ENCODE measurements at places on chromosomes 11 and 22. TPM values are rescaled to one million over a fixed set of nuclear protein-coding genes. Genes with fewer than 3 reads are reported as not detected.

Gene LGALS12
- not detected for total RNA-seq

Gene DAGLA
- 0.45 TPM for total RNA-seq

DNA sequence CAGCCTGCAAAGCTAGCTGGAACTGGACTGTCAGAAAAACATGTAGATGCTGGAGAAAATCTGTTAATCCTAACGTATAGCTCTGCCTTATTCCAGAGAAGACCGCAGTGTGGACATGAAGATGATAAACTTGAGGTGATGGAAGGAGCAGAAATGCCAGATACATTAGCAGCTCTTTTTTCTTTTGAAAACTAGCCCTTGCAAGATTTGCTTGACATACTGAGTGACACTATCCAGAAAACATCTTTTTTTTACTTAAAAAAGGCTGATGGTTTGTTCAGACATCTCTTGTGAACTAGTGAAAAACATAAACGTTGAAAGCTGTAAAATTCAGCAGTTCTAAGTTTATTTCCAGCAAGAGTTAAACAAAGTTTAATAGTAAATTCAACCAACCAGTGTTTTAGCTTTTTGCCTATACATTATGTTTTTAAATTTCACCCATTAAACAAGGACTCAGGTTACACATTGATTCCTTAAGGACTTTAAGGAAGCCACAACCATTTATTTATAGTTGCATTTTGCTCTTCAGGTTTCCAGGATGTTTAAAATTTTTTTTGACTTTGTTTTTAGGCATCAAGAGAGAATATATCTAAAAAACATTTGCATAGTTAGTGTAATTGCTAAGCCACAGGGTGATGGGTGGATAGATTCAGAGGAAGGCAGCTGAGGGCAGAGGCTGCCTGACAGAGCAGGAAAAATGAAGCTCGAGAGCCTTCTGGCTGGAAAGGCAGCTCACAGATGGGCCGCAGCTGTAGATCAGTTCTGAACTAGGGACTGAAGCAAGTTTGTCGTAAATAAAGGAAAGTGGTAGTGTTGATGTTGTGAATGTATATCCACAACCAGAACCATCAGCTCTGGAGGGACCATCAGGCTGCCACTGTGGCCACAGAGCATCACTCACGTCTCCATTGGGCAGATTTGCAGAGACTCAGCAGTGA is 9.5 kb downstream of the SNAP29 start:
- peak; percentile 47 for DNase-seq

DNA sequence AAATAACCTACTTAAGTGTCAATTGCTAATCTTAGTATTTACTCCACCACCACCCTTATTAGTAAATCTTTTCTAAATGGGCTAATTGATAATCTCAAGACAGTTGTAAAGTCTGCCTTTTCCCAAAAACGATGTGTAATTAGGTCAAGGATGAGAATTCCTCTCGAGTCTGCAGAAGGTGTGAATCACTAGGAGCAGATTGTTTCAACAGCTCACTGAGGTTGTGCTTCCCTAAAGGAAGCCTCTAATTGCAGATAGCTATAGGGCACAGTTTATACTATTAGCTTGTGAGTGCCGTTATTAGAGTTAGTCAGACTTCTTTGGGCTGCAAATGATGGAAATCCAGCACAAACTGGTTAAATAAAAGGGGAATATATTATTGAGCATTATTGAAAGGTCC is 84.9 kb downstream of the C11orf91 start:
- no peak for DNase-seq

- DNase-seq, result no peak
Observed at GRCh38 chr22:49396817-49397216, 430.9 kb downstream of the BRD1 start.

GRCh38 chr11:16780146-16780545 is 41.7 kb downstream of the C11orf58 start:
- DNase-seq, result no peak

GRCh38 chr11:73218106-73218829 is at the start of gene P2RY2:
TSS of gene P2RY2 (plus strand) at chr11:73218281. CDS start at chr11:73234160, 15,879 bp downstream.
- peak; percentile 85 for DNase-seq

DNA sequence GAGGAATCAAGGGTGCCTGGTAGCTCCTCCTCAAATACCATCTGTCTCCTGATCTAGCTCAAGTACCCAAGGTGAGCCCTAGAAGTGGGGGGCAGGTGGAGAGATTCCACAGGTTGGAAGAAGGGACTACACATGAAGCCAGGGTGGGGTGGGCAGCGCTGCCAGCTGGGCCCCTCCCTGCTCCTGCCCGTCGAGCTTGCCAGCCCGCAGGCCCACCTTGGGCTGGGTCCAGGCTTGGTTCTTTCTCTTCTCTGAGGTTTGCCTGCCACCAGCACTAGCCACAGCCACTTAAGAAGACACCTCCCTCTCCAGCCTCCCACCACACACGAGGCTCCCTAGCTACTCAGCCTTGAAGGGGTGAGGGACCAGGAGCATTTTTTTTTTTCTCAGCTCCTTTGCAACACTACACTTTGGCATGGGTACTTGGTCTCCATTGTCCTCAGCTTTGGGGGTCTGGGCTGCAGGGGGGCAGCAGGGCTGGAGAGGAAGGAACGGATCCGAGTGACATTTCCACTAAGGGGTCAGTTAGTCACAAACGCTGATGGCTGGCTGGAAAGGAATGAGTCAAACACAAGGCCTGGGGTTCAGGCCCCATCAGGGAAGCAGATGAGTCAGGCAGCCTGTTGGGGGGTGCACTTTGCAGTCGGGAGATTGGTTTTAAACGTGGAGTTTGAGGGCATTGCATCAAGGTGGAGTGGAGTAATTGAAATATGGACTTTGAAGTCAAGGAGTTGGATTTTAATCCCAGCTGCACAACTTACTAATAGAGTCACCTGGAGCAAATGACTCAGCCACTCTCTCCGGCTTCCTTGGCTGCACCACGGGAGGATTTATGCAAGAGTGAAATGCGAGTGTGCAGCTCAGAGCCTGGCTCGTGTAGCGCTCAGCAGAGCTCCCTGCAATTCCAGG is 7.4 kb upstream of the NPTXR start:
- no peak for DNase-seq

DNA sequence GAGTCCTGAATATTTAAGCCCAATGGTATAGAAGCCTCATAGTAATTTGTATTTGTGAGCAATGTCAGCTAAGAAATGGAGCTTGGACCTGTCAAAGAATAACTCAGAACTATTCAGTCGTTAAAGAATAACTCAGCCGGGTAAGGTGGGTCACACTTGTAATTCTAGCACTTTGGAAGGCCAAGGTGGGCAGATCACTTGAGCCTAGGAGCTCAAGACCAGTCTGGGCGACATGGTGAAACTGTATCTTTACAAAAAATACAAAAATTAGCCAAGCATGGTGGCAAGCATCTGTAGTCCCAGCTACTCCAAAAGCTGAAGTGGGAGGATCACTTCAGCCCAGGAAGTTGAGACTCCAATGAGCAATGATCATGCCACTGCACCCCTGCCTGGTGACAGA is 1526.5 kb downstream of the LRRC4C start:
- no peak for DNase-seq

DNA sequence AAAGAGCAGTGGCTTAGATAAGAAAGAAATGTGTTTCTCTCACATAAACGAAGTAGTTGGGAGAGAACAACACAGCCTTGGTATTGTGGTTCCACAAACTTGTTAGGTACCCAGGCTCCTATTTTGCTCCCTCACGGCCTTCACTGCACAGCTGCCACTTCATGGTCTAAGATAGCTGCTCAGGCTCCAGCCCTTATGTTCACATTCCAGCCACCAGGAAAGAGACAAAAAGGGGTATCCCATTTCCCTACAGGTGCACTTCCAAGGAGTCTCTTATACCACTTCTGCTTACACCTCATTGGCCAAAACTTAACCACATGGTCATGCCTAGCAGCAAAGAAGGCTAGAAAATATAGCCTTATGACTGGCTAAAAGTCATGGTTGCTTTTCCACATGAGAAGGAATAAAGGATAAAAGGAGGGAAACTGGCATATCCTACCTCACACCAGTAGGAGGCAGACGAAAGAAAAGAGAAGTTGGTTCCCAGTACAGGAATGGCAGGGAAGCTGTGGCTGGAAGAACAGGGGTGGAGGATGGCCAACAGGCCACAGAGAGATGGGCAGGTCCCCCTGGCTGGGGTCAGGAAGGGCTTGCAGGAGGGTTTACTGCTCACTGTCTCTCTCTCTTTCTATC is 5.4 kb upstream of the HDHD5 start:
- no peak for DNase-seq
